ENCODE measurements at places on chromosomes 11 and 22.
A peak's percentile ranks its signal among the peaks of the same experiment; 100 is the strongest.

GRCh38 chr22:29442976-29443375, 4.6 kb downstream of the RFPL1 start:
- no peak for DNase-seq

DNA sequence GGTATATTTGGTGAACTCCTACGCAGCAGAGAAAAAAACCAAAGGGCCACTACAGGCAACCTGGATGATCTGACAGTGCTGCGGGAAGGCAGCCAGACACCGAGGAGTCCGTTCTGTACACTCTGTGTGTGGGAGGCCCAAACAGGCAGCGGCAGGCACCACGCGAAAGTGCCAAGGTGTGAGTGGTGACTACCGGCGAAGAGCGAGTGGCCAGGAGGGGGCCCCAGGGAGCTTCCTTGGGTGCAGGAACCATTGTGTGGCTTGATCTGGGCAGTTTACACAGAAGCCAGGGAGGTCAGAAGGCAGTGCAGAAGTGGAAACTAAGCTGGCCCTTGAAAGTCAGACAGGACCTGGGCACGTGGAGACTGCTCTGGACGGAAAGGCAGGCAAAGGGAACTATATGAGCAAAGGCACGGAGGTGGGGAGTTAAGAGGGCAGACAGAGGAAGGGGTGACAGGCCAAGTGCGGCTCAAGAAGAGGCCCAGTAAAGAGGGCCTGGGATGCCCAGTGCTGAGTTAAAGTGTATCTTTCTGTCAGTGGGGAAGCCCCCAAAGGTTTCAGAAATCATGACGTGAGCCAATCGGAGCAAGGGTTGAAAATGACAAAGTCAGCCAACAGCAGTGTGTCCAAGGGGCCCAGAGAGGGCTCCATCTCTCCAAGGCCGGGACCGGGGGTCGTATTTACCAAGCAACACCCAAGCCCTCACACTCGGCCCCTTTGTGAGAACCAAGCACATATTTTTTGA, 10.6 kb downstream of the TMEM184B start:
- DNase-seq = peak; percentile 52

GRCh38 chr11:41872426-41872825, 413.0 kb upstream of the LRRC4C start:
- DNase-seq = no peak

DNA sequence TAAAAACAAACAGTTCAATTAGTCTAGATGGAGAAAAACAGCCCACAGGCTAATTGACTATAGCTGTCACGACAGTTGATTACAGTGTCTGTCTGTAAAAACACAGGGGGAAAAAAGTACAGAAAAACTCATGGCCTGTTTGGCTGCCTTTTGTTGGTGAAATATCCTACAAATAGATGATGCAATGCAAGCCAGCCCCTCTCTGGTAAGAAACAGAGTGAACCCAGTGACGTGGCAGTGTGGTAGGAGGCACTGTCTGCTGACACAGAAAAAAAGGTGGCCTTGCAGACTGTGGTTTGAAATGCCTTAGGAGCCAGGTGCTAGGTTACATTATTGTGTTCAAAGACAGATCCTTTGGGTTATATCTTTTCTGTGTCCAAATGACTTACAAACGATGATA, 431.4 kb upstream of the CCDC90B start:
- DNase-seq = no peak

DNA sequence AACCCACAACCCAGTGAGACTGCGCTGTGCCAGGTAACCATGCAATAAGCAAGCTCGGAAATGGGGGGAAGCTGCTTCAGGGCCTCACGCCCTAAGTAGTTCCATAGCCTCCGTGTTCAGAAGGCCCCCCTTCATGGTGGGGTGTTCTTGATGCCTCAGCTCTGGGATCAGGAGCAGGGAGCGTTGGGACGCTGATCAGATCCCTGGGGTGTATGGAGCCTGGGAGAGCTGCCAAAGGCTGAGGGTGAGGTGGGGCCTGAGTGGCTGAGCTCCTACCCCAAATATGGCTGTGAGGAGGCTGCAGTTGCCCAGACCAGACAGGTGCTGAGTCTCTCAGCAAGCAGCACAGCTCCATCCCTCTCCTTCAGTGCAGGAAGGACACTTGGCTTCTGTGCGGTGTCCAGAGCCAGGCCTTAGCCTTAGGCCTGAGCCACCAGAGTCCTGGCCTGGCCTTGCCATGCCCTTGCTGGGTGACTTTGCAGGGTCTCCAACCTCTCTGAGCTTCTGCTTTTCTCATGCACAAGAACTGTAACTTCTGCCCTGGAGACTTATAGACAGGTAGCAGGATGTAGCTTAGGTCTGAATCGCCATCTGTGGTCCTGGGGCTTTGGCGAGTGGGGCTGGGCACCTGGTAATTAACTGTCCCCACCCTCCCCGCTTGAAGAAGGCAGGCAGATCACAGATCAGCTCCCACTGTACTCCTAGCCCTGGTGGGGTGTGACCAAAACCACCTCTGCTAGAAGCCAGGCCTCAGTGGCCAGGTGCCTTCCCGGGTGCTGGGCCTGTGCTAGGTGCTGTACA, 5.3 kb downstream of the MMP11 start:
- no peak for DNase-seq

GRCh38 chr22:32069579-32070372, 26.7 kb downstream of the SLC5A1 start:
- DNase-seq = no peak

DNA sequence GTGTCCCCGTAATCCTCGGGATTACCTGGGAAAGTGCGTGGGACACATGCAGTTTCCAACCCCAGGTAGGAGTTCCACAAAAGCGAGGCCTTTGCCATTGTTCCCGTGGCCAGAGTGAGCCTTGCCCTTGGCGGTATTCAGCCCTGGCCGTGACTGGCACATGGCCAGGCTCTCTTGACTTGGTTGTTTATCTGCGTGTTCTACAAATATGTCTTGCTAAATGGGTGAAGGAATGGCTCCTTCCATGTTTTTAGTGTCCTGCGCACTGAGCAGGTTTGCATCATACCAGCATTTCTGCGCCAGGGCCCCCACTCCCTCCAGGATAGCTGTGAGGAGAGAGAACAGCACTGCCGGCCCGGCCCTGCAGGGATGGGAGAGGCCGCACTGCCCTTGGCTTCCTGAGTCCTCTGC, 20.0 kb downstream of the POLR3H start:
- DNase-seq = no peak

- DNase-seq = peak; percentile 35
Observed at GRCh38 chr22:37604875-37605274, 3.8 kb upstream of the GGA1 start.

DNA sequence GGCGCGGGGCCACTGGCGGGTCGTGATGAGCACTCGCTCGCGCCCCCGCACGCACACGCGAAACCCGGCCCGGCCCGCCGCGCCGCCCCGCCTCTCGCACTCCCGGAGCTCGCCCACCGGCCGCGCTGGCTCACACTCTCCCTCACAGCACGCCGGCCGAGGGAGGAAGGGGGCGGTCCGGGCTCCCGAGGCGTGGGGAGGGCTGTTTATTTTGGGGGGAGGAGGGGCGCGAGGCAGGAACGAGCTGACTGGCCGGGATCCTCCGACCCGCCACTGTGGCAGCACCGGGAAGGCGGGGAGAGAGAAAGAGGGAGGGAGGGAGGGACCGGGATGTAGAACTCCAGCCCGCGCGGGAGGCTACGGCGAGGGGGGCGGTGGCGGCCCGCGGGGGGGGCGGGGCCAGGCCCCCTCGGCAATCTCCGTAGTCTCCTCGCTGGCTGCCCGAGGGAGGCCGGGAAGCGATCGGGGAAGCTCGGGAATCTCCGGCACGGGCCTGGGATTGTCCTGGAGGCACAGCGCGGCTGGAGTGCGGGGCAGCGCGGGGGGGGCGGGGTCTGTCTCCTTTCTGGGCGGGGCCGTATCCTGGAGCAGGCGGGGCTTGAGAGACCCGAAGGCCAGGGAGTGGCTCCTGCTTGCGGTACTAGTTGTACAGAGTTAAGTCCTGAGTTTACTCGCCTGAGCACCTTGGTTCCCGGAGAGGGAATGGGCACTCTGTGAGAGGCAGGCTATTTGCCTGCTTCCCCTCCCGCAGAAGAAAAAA, at the start of gene RBFOX2:
RBFOX2 (minus strand) TSS at position 179 of the 760 bp plus-strand sequence. CDS start 399 bp downstream, outside the sequence.
- DNase-seq = peak; percentile 42

DNA sequence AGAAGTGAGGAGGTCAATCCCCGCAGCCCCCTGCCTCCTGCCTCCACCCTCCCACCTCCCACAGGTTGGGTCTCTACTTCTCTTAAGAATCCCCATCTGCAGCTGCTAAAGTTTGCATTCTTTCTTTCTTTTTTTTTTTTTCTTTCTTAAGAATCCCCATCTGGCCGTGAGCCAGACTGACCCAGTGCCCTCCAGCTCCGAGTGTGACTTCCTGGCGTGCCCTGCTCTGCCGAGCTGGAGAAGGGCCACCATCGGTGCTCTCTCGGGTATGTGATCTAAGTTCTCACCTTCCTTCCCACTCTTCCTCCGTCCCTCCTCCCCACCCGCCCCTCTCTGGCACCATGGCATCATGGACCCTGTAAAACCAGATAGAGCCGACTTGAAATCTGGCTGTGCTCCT, 66.7 kb upstream of the LMO1 start:
- DNase-seq = no peak

DNA sequence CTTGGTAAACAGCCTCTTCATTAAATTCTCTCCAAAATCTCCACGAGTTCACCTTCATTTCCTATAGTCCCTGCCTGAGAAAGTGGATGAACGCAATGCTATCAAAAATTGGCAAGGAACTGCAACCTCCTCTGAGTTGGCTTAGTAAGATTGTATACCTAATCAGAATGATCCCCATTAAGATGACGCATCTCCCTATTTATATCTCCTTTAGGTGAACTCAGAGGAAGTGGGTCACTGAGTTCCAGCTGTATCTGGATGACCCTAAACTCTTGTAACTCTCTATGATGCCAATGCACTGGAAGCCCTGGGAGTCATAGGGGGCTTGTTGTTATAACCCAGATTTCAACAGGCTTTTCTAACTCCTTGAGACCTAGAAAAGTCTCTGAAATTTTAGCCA, 48.2 kb downstream of the OR10A6 start:
- DNase-seq = no peak

GRCh38 chr11:104060820-104061219, 24.4 kb downstream of the DDI1 start:
- no peak for DNase-seq

DNA sequence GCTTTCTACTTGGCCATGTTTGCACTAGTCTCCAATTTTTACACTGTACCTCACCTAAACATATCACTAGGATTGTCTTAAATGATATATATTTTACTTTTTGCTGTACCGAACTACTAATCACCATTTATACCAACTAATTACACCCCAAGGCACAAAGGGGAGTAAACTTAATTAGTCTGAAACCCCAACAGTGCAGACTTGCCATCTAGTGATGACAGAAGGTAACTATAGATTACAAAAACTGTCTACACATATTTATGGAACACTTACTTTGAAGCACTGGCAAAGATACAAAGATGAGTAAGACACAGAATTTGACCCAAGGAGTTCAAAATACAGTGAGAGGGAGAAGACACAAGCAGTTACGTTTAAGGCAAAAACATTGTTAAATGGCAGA, 139.7 kb downstream of the CNTN5 start:
- DNase-seq = no peak

- DNase-seq = no peak
Observed at GRCh38 chr11:10674440-10674855, 19.1 kb downstream of the IRAG1 start.

DNA sequence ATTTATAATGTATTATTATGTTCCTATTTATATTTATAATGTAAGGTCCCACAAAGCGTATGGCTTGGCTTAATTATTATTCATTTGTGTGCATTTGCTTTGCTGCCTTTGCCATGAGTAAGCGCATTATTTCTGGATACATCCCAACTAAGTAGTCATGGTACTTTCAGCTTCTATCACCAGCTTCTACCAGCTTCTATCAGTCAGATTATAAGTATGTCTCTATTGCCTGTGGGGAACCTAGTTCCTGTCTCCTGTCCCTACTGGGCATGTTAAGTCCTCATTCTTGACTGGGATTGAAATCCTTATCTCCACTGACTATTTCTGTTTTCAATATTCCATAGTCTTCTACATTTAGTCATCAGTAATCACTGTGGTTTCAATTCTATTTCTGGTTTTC, 33.5 kb upstream of the OR10W1 start:
- DNase-seq = no peak

DNA sequence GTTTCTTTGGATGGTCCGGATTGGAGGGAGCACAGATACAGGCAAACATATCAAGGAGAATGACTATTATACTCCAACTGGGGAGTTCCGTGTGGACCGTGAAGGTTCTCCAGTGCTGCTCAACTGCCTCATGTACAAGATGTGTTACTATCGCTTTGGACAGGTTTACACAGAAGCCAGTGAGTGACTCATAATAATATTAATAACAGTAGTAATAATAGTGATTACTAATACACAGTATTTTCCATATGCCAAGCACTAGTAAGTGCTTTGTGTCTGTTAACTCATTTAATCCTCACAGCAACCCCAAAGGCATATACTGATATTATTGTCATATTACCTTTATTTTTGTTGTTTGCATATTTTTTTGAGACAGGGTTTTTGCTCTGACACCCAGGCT, 6.6 kb upstream of the CHEK1 start:
- DNase-seq = no peak

GRCh38 chr11:109040303-109040702, 375.4 kb downstream of the DDX10 start:
- DNase-seq = no peak

- DNase-seq = no peak
Observed at GRCh38 chr22:25748140-25748539, 6.2 kb downstream of the MYO18B start.

- no peak for DNase-seq
Observed at GRCh38 chr22:36986242-36986821, 32.9 kb downstream of the TST start.

- no peak for DNase-seq
Observed at GRCh38 chr11:132106096-132106982, 735.9 kb downstream of the NTM start.

Data from CD4-positive, alpha-beta T cell treated with Interferon alpha-2 for 1 hour (primary cell).